ENCODE measurements at places on chromosomes 1 and 21.

DNA sequence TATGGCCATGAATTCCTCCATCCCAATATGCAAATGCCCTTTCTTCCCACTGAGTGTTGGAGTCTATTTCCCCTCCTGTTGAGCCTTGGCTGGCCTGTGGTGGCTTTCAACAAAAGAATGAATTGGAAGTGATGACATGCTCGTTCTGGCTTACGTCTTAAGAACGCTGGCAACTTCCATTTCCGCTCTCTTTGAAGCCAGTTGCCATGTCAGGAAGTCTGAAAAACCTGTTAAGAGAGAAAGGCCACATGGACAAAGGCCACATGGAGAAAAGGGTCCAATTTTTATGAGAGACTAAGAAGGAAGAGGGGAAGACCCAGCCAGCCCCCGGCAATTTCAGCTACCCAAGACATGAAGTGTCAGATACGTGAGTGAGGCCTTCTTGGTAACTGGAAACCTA, 45.6 kb upstream of the GADD45A start:
- no peak for DNase-seq

DNA sequence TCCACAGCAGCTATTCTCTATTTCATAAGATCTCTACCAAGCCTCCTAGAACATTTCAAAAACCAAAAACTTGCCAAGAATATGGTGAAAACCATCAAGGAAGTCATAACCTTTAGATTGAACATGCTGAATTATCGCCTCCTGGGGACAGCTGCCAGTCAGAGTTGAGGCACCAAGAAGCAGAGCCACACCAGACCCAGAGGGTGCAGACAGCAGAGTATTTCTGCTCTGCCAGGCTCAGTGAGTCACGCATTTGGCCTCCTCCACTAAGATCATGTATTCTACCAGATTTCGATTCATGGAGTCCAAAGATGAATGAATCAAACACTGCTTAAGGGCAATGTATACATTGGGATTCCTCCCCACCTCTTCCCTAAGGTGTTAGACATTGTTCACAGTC, 2.1 kb downstream of the F3 start:
- DNase-seq: no peak

DNA sequence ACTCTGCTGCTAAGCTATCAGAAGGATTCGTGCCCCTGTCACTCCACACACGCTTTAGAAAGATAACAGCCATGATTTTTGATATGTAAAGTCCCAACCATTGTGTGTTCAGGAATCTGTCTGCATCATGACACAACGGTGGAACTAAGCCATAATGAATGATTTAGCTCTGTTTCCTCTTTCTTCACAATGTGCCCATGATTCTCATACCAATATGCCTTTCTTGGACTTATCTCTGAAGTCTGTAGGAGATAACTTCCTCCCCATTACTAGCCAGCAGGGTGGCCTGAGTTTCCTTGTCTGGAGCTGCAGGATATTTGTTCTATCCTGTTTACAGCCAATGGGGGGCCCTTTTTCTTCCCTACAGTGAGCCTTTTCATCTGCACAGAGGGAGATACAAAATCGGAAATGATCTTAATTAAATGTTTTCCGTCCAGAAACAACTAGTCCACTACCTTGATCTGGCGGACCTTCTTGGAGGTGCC, 511.7 kb downstream of the USP25 start:
- no peak for DNase-seq

- DNase-seq: no peak
Observed at GRCh38 chr1:239112101-239112935, 274.1 kb upstream of the CHRM3 start.

- no peak for DNase-seq
Observed at GRCh38 chr1:179197690-179198297, 31.7 kb downstream of the ABL2 start.

GRCh38 chr1:106817575-106817974, 238.9 kb upstream of the PRMT6 start:
- no peak for DNase-seq

- DNase-seq: no peak
Observed at GRCh38 chr1:80629304-80629837, 1171.4 kb upstream of the ADGRL2 start.

DNA sequence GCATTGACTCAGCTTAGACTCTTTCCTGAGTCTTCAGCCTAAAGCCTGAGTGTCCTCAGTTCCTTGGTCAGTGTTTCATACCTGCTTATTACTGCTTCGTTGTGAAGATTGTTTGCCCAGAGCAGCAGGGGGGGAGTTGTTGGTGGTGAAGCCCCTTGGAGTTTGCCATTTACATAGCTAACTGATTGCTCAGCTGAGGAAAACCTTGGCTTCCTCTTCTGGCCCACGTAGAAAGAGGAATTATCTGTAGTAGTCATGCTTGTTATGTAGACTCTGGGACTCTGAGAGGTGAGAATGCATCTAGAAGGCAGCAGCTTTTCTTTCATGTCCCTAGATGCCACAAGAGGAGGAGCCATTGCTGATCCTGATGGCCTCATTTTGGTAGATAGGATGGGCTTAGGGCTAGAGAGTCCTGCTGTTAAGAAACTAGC, 125.9 kb downstream of the MAST2 start:
- DNase-seq: peak; percentile 25

DNA sequence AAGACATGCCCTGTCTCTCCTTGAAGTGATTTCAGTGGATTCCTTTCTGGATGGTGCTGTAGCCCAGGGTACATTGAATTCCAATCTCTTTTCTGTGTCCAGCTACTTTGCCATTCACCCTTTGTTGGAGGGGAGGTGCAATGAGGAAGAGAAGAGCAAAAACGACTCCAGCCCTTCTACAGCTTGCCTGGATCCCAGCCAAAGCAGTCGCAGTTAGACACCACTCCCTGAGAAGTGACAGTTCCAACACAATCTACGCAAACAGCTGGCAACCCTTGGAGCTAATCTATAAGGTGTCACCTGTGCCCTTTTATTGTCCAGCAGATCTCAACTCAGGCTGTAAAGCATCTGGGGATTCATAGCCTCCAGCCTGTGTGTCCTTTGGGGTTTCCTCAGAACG, 4.6 kb downstream of the CD244 start:
- DNase-seq: no peak

DNA sequence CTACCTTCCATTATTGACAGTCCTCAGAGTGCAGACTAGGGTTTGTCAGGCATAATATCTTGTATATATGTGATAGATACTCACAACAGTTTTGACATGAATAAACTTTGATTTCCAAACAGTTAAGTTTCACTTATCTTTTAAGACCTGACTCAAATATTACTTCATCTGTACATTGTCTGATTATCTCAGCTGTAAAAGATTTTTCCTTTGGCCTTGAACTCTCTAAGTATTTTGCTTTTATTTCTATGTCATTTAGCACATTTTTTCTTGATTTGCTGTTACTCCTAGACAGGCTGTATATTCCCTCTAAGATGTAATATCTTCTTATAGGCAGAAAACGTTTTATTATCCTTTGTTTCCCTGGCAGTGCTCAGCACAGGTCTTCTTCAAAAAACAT, 65.6 kb upstream of the DMRTA2 start:
- DNase-seq: no peak

GRCh38 chr1:17113963-17114362, 5.3 kb downstream of the PADI2 start:
- no peak for DNase-seq

DNA sequence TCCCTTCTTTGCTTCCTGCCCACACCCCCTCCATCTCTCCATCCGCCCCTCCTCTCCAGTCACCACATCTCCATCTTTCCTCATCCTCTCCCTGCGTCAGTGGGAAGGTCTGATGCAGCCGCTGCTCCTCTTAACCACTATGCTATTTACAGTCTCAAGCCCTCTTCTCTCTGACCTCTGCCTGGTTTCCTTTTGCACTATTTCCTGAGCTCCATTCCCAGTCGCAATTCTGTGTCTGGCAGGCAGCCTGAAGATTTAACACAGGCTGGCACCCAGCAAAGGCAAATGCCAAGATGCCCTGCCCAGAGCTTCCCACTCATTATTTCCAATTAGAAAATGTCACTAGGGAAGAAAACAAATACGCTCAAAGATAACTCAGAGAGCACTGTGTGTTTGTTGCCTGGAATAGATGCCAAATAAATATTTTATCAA, 89.6 kb upstream of the LPGAT1 start:
- peak; percentile 33 for DNase-seq

GRCh38 chr1:1037366-1038327, 17.7 kb downstream of the AGRN start:
- no peak for DNase-seq

DNA sequence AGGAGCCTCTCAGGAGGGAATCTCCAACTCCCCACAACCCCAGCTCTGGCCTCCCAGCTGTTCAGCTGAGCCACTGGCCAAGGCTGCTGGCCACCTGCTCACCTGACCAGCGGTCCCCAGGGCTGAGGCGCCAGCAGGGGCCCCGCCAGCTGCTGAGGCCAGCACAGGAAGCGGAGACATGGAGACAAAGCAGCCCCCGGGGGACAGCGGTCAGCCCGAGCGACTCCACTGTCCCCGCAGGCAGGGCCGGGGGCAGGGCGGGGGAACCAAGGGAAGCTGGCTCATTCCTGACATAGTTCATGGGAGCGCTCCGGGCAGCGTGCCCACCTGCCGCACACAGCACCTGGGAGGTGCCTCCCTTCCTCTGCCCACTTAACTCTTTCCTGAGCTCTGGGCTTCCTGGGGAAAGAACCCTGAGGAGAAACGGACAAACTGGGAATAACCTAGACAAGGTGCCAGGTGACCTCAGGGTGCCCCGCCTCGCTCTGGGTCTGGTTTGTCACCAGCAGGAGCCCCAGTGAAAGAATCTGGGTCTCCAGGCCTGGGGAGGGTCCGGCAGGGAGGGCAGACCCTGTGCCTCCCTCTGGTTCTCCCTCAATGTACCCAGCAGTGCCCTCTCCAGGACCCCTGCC, 10.7 kb downstream of the EPHA2 start:
- peak; percentile 61 for DNase-seq

DNA sequence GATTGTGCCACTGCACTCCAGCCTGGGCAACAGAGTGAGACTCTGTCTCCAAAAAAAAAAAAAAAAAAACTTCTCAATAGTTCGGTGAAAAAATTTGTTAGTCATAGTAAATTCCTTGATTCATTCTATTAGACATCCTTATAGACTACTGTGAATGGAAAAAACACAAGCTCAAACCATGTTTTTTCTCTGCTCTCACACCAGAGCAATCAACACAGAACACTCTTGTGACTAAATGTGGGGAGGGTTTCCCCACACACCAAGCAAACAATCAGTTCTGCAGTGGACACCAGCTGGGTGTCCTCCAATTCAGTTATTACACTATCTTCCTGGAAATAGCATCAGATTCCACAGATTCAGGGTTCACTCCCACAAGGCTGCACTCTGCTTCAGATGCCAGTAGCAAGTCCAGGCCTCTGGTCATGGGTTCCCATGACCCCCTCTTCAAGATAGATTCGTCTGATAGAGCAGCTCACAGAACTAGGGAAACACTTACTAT, 69.1 kb upstream of the TEKT2 start:
- DNase-seq: no peak

- no peak for DNase-seq
Observed at GRCh38 chr1:100335436-100335835, 16.9 kb upstream of the CDC14A start.

DNA sequence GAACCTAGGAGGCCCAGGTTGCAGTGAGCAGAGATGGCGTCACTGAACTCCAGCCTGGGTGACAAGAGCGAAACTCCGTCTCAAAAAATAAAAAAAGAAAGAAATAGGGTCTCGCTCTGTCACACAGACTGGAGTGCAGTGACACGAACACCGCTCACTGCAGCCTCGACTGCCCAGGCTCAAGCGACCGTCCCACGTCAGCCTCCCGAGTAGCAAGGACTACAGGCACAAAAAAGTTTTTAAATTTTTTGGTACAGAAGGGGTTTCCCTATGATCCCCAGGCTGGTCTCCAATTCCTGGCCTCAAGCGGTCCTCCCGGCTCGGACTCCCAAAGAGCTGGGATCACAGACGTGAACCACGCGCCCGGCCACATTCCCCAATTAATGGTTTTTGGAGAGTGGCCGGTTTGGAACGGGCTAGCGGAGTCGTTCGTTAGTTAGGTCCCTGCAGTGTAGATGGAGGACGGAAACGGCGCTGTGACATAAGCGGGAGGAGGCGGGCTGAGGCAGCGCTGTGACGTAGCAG, 611 bp upstream of the GUK1 start:
- DNase-seq: no peak

- no peak for DNase-seq
Observed at GRCh38 chr1:6082430-6082971, 36.8 kb downstream of the KCNAB2 start.

- DNase-seq: no peak
Observed at GRCh38 chr1:209758400-209758799, 2.5 kb downstream of the TRAF3IP3 start.

GRCh38 chr1:234229581-234230387, 143.5 kb upstream of the COA6 start:
- no peak for DNase-seq

- no peak for DNase-seq
Observed at GRCh38 chr1:208042868-208043267, 131.9 kb upstream of the CD34 start.

- no peak for DNase-seq
Observed at GRCh38 chr1:54809496-54810074, 8.5 kb upstream of the TTC22 start.

GRCh38 chr1:47523835-47524215, 86.0 kb downstream of the FOXD2 start:
- no peak for DNase-seq

- DNase-seq: no peak
Observed at GRCh38 chr1:163877016-163877415, 555.3 kb downstream of the NUF2 start.

GRCh38 chr21:38817371-38818324, 11.9 kb downstream of the ETS2 start:
- no peak for DNase-seq

GRCh38 chr1:194366705-194367104, 1180.3 kb upstream of the B3GALT2 start:
- no peak for DNase-seq

DNA sequence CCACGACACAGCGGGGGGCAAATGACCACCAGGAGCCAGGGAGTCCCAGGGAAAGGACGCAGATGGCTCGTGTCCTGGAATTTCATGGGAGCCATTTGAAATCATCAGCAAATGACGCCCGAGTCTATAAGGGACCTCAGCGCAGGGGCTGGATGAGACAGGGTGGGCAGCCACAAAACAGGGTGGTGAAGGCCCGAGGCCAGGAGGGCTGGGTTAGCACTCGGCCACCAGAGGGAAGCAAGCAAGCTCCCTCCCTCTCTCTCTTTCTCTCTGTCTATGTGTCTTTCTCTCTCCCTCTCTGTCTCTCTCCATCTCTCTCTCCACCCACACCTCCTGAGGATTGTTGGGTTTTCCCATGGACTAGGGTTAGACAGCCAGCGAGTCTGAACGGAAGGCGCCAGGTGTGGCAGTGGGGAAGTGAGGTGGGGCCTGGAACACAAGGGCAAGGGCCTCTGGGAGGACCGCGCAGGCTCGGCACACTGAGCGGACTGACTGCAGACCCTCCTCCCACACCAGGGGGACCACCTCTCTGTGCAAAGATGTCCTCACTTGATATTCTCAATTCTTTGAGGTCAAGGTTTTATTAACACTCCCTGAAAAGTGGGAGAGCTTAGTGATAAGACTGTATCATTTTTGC, 73.8 kb upstream of the TMPRSS2 start:
- no peak for DNase-seq
